Lung microvascular endothelial cell (primary cell): ENCODE measurements at places on chromosomes 2 and 18.

DNA sequence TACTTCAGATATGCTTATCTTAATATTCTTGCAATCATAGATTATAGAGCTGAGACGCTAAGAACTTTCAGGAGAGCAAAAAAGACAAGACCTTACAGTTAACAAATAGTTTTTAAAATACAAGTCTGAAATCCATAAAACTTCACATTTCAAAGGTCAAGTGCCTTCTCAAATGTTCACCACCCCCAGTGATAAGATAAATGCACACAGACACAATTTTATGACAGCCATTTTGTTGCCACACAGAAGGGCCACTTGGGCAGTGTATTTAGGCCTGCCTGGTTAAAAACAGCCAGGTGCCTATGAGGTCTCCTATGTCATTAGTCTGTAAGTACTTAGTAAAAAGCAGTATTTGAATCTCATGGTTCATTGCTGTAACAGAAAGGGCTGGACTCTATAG, 8.1 kb upstream of the PSTPIP2 start:
- no peak for DNase-seq

- DNase-seq: no peak
Measured at GRCh38 chr18:13487237-13487636, 239.1 kb downstream of the FAM210A start.

DNA sequence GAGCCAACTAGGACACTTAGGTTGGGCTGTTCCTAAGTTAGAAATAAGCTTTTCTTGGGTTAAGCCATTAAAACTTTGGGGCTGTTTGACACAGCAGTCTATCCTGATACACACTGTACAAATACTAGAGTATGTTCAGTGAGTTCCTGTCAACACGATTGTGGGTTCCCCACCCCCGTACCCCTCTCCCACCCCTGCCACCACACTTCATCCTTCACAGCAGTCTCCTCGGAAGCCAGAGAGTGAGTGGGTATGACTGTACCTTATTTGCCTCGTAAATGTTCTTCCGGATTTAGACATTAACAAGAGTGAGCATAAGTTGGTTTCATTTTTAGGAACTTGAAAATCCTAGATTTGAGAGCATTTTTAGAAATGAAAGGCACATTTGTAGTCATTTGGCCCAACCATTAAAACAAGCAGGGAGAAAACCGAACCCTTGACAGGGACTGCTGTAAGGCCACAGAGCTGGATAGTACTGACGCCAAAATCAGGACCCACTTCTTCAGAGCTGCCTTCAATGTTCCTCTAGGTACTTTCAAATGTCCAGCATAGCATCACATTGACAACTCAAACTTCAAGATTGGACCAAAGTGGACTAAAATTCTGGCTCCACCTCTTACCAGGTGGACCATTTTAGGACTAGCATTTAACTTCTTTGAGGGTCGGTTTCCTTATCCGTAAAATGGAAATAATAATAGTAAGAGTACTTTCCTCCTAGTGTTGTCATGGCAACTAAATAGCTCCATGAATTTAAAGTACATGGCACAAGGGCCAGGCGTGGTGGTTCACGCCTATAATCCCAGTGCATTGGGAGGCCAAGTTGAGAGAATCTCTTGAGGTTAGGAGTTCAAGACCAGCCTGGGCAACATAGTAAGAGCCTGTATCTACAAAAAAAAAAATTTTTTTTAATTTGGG, 166.3 kb upstream of the SERTAD2 start:
- no peak for DNase-seq

DNA sequence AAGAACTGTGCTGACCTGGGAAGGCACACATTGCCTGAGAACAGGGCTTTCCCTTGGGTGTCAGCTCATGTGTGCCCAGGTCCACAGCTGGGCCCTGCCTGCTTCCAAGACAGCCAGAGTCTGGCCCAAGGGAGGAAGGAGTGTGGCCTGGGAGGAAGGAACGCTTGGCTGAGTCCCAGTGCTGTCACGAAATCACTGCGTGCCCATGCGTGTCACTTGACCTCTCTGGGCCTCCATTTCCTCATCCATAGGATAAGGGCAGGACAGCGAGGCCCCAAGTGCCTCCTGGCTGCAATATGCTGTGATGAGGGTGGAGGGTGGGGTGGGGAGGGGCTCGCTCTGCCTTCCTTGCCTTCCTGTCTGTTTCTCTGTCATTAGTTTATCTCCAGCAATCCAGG, 642 bp upstream of the KCNK3 start:
- DNase-seq: no peak

- peak; percentile 20 for DNase-seq
Measured at GRCh38 chr2:232611559-232612218, 21.7 kb upstream of the EFHD1 start.

- no peak for DNase-seq
Measured at GRCh38 chr2:60091266-60091665, 462.2 kb downstream of the BCL11A start.

GRCh38 chr2:91974401-91975129, 2896.7 kb upstream of the TEKT4 start:
- no peak for DNase-seq

- DNase-seq: no peak
Measured at GRCh38 chr2:240431271-240431660, 4.2 kb upstream of the GPC1 start.

GRCh38 chr18:38616306-38616705, 1050.7 kb upstream of the CELF4 start:
- no peak for DNase-seq

DNA sequence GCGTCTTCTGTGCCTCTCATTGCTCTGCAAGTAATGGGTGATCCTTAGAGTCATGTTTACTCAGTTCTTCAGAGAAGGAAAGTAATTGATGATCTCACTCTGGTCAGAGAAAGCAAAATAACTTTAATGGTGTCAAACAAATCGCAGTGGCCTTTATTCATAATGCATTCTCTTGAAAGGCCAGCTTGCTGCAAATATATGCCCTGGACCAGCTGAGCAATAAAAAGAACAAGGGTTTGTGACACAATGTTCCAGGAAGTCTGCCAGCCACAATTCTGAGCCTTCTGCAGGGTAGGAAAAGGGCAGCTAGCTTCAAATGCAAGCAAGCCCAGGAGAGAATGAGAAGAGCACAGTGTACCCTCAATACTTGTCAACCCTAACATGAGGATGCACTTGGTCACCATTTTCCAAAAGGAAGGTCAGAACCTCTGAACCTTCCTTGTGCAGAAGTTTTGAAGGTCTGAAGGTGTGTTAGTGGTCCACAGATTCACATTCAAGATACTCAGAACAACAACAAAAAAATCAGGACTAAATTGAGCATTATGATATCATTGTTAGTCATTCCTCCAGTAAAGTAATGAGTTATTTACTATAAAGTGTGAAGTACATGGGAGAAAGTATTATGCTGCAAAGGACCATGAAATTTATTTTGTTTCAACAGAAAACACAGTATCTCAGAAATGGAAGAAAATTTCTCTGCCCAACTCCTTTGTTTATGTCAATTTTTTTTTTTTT, 355.6 kb downstream of the PAX3 start:
- no peak for DNase-seq

DNA sequence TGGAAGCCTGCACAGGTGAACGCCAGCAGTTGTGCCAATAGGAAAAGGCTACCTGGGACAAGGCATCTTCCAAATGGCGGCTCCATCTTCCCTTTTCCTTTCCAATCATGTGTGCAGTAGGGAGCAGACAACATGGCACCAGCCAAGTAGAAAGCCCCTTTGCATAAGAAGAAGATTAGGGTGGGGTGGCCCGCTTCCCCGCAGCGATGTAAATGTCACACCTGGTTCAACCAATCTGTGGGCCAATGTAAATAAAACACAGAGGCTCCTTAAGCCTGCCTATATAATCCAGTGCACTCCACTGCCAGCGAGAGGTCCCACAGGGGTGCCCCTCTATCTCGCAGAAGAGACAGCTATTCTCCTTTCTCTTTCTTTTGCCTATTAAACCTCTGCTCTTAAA, 468.4 kb upstream of the CRIM1 start:
- no peak for DNase-seq

GRCh38 chr2:156625360-156626170, 189.4 kb downstream of the GPD2 start:
- no peak for DNase-seq

DNA sequence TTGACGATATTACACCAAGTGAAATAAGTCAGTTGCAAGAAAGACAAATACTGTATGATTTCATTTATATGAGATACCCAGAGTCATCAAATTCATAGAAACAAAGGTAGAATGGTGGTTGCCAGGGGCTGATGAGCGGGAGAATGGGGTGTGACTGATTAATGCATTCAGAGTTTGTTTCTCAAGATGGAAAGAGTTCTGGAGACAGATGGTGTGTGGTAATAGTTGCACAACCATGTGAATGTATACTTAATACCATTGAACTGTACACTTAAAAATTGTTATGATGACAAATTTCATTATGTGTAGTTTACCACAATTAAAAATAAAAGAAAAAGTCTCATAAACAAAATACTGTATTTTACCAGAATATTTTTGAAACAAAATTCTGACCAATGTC, 117.3 kb downstream of the PIGN start:
- no peak for DNase-seq

- DNase-seq: no peak
Measured at GRCh38 chr2:3617198-3617890, 22.4 kb downstream of the COLEC11 start.

DNA sequence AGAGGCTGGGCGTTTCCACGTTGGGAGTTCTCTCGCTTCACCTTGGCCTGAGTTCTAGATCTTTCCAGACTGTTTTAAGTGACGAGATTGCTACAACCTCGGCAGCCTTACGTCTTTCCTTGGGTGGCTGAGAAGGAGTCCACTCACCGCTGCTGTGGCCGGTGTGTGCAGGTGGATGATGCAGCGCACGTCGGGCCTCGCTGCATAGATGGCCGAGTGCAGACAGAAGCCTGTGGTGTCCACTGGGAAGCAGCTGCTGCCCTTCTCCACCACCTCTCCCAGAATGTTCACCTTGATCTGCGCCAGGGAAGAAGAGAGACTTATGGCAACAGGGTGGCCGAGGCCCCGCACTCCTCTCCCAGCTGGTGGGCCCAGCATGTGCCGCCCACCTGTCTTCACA, 75.7 kb downstream of the ADD2 start:
- DNase-seq: no peak

- no peak for DNase-seq
Measured at GRCh38 chr18:41630232-41630886, 324.7 kb upstream of the PIK3C3 start.

DNA sequence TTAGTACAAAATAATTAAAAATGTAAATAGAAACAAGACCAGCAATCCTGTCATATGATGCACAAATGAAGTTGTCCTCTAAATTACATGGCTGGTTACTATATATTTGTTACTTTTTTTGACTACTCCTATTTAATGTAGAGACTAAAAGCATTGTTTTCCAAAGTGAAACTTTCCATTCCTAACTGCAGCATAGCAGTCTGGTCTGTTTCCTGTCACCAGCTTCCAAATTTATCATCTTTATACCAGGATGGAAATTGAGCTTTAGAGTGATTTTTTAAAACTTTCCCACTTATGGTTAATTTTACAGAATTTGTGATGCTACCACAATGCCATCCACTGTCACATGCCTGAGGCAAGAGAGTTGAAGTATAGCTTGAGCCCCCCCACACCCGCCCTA, 33.5 kb upstream of the RAB27B start:
- no peak for DNase-seq

- DNase-seq: no peak
Measured at GRCh38 chr2:32011485-32011960, 715 bp upstream of the MEMO1 start.

DNA sequence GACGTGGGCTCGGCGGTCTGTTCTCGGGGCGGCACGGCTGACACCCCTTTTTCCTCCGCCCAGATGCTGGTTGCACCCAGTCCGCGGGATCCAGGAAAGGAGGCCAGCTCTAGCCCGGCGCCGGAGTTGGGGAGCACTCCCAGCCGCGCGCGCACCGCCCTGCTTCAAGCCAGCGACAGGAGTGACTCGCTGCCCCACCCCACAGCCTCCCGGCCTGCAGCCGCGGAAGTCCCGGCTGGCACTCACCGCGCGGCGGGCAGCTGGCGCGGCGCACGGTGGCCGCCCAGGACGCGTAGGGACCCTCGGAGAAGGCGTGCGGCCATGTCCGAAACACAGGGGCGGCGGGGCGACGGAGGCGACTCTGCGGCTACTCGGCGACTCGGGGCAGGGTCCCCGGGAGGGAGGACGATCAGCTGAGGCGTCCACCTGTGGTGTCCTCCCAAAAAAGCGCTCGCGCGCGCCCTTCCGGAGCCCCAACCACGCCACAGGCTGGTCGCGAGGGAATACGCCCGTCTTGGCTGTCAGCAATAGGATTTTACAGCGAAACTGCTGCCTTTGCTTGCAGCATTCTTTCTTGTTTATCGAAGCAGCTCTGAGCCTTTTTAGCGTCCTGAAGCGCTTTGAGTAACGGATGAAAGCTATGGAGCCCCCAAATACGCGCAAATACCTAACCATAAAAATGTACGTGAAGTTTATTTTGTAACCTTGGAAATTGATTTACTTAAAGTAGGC, at the start of gene ACADL:
Gene ACADL (minus strand): TSS at position 507 of the 732 bp plus-strand sequence. CDS start 184 bp downstream, at position 323.
- peak; percentile 32 for DNase-seq

DNA sequence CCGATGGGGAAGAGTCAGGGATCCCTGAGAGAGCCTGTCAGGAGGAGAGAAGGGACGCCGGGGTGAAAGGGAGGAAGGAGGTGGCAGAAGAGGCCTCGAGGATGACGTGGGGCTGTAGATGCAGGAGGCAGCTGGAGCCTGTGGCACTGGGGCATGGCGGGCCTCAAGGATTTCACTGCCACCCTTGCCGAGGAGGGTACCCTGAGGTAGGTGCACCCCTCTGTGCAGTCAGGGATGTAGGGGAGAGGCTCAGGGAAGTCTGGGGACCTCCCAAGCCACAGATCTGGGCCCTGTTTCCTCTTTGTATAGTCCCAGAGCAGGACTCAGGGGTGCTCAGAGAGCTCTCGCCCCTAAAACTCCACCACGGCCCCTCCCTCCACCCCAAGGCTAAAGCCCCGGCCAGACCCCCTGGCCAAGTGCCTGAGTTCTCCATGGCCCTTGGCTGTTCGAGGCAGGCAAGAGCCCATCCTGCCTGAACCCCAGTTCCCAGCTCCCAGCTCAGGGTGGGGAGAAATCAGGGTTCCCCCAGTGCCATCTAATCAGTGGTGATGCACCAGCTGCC, 39.0 kb upstream of the HDAC4 start:
- DNase-seq: no peak

DNA sequence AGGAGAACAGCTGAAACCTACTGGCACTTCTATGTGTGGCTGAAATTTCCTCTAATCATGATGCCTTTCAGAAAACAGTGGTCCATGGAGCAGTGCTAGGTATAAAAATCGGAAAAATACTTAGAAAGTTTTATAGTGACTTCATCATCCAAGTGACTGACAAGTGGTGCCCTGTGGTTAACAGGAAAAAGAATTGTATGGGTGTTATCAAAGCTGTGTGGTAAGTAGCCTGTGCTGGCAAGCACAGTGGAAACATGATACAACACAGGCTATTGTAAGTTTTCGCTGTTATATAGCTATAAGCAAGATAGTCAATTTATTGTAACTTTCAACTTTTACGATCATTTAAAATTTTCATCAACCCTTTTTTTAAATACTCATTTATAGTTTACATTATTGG, 1599.7 kb upstream of the ZEB2 start:
- DNase-seq: no peak

DNA sequence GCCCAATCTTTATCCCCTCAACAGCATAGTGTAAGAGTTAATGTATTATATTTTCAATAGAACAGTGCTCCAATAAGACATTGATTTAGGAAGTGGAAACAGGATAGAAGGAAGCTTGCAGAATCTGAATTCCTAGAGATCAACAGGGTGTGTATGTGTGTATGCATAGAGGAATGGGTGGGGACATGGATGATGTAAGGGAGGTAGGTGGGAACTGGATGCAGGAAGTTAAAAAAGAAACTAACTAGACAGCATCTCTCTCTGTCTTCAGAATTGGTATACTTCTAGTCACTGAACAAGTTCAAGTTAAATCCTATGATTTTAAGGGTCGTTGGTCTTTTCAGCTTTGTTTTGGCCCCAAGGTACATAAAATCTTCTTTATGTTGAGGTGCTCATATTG, 196.6 kb downstream of the PMAIP1 start:
- no peak for DNase-seq
